Caki2 (cell line): ENCODE measurements at places on chromosomes 4 and X. TPM values are rescaled to one million over a fixed set of nuclear protein-coding genes. Genes with fewer than 3 reads are reported as not detected.

DNA sequence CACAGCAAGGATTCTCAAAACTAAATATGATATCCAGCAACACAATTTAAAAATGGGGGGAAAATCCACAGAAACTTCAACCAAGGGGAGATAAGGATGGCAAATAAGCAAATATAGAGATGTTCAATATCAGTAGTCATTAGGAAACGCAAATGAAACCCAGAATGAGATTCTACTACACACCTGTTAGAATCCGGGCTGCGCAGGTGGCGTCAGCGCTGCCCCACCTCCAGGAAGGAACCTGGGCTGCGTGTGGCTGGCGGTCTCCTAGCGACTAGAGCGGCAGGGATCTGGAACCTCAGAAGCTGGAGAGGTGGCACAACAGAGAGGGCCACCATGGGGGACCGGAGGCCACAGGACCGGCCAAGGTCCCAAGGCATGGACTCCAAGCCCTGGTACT, at the start of gene FAM47B:
FAM47B (plus strand) TSS at position 301 of the 400 bp plus-strand sequence; CDS start at position 337, 36 bp downstream.
- no peak for DNase-seq

GRCh38 chrX:65741823-65742222, 74.4 kb downstream of the MSN start:
- DNase-seq: no peak

GRCh38 chr4:99822734-99823133, 6.1 kb downstream of the DAPP1 start:
- no peak for DNase-seq

MFSD8 gene
- 14.9 and 15.9 TPM in 2 replicates for total RNA-seq

UXT gene
- 97.3 and 210 TPM in 2 replicates for total RNA-seq

- peak; percentile 51 for DNase-seq
These were observed 125.1 kb upstream of the FRMPD4 start for GRCh38 chrX:12013211-12013618.
